Natural killer cell (primary cell): ENCODE measurements at places on chromosomes 12 and 14. TPM values are rescaled to one million over a fixed set of nuclear protein-coding genes. Genes with fewer than 3 reads are reported as not detected.

TMEM233 gene
- total RNA-seq, result not detected

DNA sequence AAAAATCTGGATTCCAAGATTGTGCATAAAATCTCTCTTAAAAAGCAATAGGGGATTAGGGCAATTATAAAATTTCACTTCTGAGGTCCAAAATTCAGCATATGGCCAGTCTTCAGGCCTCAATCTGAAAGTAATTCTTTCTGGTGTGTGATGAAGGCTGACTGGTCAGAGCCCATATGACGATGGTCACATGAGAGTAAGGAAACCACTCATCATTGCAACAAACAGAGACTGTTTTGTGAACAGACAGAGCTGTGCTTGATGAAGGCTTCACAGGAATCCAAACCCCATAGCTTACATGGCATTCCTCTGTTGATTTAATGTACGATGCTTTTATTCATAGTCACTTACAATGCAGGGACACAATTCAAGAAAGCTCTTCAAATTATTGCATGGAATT, 238.1 kb downstream of the APAF1 start:
- no peak for DNase-seq

- no peak for DNase-seq
Observed at GRCh38 chr12:24363177-24363754, 413.8 kb upstream of the SOX5 start.

DNA sequence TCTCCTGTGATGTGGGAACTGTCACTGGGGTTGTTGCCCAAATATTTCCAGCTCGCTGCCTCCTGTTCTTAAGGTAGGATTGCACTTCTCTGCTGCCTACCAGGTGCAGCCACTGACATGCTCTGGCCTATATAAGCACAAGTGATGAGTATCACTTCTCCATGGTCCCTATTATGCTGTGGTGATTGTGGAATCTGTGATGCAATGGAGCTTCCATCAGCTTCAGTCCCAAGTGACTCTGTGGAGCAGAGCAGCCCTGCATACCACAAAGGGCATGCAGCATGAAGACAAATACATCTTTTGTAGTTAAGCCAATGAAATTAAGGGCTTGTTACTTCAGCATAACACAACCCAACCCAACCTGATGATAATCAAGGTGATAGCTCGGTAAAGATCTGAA, 43.5 kb downstream of the CKAP4 start:
- DNase-seq, result no peak

- DNase-seq, result no peak
Observed at GRCh38 chr12:6763380-6763779, 2.8 kb upstream of the PTMS start.

DNA sequence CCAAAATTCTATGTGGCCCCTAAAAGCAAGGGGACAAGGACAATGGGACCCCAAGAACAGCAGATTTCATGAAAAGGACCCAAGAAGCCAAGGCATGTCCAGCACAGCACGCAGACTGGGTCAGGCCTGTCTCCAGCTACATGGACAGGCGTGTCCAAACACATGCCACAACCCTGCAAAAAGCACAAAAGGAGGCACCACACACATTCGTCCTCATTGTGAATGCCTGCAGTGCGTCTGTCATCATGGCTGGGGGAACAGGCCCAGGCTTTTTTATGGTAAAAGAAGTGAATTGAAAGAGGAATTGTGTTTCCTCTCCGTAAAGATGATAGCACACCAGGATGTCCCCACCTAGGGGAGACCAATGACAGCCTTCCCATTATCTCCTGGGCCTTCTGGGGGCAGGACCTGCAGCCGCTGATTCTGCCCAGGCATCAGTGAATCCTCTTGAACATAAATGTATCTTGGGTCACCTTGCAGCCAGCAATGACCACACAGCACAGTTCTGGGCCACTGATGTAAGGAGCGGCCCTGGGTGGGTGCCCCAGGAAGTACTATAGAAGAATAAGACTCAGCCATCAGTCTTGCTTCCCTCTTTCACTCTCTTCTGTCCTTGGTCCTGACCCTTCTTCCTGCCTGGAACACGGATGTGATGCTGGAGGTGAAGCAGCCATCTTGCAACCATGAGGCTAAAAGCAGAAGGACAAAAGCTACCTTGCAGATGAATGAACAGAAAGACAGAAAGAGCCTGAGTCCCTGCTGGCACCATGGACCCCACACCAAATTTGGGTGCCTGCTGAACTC, 29.8 kb upstream of the C14orf180 start:
- peak; percentile 6 for DNase-seq

GRCh38 chr12:100398307-100398706, 41.4 kb downstream of the SLC17A8 start:
- DNase-seq, result no peak

KRT79 gene
- not detected for total RNA-seq
